ENCODE measurements at places on chromosomes 2 and 18.

GRCh38 chr2:233059797-233060500 lies at the start of gene INPP5D:
Gene INPP5D, plus strand, starts transcription at chr2:233060342. Its CDS starts 137 bp downstream, at chr2:233060479.
- no peak for DNase-seq

DNA sequence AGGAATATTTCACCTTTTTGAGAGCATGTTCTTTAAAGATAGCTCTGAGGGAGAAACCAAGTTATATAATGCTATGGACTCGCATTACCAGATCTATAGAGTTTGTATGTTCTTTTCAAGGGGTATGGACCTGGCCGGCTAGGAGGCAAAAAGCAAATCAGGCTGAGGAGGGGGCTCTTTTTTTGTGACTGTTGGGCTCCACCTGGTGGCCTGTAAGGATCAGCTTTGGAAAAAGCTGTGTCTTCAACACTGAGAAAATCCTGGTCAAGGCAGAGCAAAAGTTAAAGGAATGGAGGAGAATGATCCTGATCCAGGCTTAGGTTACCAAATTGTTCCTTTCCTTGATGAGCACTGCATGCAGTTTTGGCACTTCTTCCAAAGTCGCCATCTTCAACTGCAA lies 180.5 kb downstream of the DIS3L2 start:
- peak; percentile 48 for DNase-seq

DNA sequence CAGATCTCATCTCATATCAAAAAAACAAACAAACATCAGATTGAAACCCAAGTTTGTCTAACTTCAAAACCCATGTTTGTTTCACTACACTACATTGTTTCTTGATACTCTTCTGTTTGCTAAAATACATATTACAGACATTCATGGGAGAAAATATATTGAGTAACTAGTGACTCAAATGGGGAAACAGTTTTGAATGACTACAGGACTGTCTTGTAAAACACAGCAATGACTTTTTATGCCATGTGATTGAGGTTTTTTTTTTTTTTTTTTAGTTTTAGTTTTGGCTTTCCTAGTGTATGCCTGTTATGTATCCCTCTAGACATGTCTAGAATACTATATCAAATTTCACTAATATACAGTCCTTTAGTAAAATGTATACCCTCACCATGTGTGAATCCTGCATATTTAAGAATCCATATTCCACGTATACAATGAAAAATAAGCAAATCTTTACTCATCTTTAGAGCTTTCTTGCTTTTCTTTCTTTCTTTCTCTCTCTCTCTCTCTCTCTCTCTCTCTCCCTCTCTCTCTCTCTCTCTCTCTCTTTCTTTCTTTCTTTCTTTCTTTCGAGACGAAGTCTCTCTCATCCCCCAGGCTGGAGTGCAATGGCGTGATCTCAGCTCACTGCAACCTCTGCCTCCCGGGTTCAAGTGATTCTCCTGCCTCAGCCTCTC lies 46.6 kb upstream of the SERTAD2 start:
- no peak for DNase-seq

DNA sequence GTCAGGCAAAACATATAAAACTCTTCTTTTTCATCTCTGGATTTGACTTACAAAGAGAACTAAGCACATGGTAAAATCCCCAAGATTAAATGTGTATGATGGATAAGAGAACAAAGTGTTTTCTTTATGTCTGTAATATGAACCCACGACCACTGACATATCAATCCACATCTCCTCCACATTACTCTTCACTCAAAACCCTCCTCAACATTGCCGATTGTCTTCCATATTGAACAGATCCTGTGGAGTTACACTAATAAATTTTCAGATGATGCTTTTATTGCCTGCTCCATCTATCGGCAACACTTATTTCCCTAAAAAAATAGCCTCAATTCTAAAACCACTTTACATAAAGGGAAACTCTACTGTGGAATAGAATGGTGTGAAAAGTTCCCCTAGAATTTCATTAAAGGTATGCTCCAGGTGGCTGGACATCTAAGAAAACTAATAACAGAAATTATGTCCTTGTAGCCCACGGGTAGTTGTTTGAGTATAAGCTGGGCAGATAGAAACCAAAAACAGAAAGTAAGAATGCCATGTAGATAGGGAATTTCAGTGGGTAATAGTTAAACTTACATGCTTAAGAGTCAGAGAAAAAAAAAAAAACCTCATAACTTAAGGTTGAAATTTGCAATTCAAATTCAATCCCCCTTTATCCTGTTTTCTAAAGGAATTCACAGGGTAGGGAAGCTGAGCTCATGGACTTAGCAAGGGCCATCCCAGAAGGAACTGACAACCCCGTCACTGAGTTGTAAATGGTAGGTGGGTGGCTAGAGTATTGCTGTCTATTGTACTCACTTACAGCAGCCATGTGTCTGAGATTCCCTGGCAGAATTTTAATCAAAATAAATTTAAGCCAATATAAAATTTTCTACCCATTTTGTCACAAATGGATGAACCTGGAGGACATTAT lies 305.4 kb upstream of the LYPD1 start:
- DNase-seq = no peak

- DNase-seq = no peak
These were observed 149.3 kb downstream of the COL6A3 start for GRCh38 chr2:237264480-237265219.

- DNase-seq = no peak
These were observed 165.1 kb upstream of the NDUFV2 start for GRCh38 chr18:8937160-8938094.

GRCh38 chr2:150885774-150886386 lies 375.8 kb downstream of the RBM43 start:
- no peak for DNase-seq

- DNase-seq = no peak
These were observed 23.5 kb upstream of the C1GALT1C1L start for GRCh38 chr2:43699761-43700160.

DNA sequence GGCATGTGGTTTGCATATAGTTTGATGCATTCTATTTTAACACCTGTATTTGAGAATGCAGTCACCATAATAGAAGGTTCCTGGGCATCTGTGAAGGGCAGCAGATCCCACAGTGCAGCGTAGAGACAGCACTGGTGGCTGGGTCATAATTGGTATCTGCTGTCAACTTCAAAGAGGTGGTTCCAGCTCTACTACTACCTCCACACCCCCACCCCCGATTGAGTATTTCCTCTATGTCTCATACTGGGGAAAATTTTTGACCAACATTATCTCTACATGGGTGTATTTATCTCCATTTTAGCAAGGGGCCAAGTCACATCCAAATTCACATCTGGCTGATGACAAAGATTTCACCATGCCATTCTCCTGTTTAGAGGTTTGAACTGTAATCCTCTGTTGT lies 43.0 kb downstream of the TRPM8 start:
- DNase-seq = no peak

- DNase-seq = no peak
These were observed 15.9 kb upstream of the CPS1 start for GRCh38 chr2:210540471-210540870.

- DNase-seq = no peak
These were observed 13.2 kb downstream of the BMP10 start for GRCh38 chr2:68857855-68858456.

GRCh38 chr2:19868701-19869580 lies 32.8 kb downstream of the TTC32 start:
- no peak for DNase-seq

Measured in brain (organoid and tissue), 16 donors.